ENCODE measurements at places on chromosomes 2 and 18. TPM values are rescaled to one million over a fixed set of nuclear protein-coding genes. Genes with fewer than 3 reads are reported as not detected.

DNA sequence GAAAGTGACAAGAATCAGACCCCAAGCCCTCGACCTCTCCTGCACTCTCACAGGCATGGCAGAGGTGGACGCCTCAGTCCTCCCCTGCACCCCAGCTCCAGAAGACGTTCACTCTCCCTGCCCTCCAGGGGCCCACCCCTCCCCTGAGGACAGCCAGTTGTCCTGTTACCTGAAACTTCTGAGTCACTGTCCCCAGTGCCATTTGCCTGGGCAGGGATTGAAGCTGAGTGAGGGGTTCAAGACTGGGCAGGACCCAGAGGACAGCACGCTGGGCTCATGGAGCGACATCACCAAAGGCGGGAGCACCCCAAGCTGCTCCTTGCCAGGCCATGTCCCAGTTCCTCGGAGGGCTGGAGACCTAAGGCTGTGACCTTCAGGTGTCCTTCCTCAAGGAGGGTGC is 34.2 kb upstream of the COL6A3 start:
- H3K4me1 ChIP-seq = peaks cover 2% of the 10 kb centered on the region
- no peak overlapping the region for H3K4me3 ChIP-seq
- DNase-seq = no peak

DNA sequence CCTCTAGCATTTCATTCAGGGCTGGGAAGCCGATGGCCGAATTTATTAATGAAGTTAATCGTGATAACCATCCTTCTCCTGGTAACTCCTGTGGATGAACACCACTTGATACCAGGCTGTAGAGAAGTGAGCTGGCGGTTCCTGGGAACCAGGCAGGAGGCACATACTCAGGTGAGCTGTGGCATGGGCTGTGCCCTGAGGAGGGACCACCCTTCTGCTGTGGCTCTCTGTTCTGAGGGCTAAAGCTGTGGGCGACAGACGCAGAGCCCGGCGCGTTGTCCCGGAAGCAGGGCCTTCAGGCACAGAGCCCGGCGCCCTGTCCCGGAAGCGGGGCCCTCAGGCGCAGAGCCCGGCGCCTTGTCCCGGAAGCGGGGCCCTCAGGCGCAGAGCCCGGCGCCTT is 462.3 kb upstream of the SALL3 start:
- H3K27me3 ChIP-seq = no peaks in the 10 kb centered on the region
- DNase-seq = no peak
- no peak overlapping the region for H3K4me3 ChIP-seq
- H3K36me3 ChIP-seq = no peaks in the 10 kb centered on the region
- no peaks in the 10 kb centered on the region for H3K4me1 ChIP-seq
- H3K27ac ChIP-seq = no peak overlapping the region

GRCh38 chr2:171316755-171317337 is 116.9 kb downstream of the METTL8 start:
- H3K27me3 ChIP-seq = no peaks in the 10 kb centered on the region
- no peak for DNase-seq
- H3K4me3 ChIP-seq = no peak overlapping the region
- H3K4me1 ChIP-seq = peaks cover 19% of the 10 kb centered on the region

- no peak for DNase-seq
- H3K27ac ChIP-seq = no peak overlapping the region
- H3K4me3 ChIP-seq = no peak overlapping the region
- H3K4me1 ChIP-seq = peaks cover 5% of the 10 kb centered on the region
- H3K36me3 ChIP-seq = no peaks in the 10 kb centered on the region
Measured at GRCh38 chr2:236633219-236633570, 63.6 kb downstream of the ACKR3 start.

GAREM2 gene
- 4.9 TPM for total RNA-seq

- H3K36me3 ChIP-seq = peaks cover 44% of the 10 kb centered on the region
- no peak for DNase-seq
- H3K4me1 ChIP-seq = peaks cover 17% of the 10 kb centered on the region
- peak overlapping the region; percentile 40 for H3K4me3 ChIP-seq
- no peaks in the 10 kb centered on the region for H3K27me3 ChIP-seq
- H3K27ac ChIP-seq = no peak overlapping the region
Measured at GRCh38 chr2:223896833-223897311, 48.3 kb downstream of the WDFY1 start.

DNA sequence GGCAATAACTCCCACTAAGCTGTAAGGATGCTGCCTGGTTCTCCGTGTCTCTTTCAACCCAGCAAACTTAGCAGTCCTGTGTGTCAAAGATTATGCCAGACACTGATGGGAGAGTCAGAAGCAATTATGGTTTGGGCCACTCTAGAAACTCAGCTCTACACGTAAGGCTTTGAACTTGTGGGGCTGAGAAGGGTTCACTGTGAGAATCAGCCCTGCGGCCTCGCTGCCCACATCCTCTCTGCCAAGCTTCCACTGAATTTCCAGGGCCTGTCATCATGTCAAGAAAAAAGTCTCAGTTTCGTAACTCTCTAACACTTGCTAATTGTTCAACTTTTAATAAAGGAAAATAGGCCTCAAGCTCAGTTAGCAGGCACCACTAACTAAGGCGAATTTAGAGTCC is 308.8 kb upstream of the LYPD1 start:
- no peak for DNase-seq
- no peak overlapping the region for H3K27ac ChIP-seq
- no peaks in the 10 kb centered on the region for H3K27me3 ChIP-seq
- no peaks in the 10 kb centered on the region for H3K36me3 ChIP-seq
- peaks cover 1% of the 10 kb centered on the region for H3K4me1 ChIP-seq

DNA sequence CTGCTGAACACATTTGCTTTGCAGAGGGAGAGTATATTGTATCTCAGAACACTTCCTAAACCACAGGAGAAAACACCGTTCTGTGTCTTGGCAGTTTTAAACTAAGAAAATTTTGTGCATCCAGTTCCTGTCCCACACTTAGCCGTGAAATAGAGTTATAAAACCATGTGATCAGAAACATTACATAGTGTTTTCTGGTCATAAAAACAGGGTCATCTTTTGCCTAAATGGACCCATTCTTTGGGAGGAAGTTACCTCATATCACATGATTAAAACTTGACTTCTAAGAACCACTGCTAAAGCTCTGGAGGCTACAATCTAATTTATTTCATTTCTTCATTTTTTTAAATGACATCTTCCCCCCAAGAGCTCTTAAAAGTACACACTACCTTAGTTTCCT is 138.7 kb downstream of the PAX3 start:
- no peaks in the 10 kb centered on the region for H3K27me3 ChIP-seq
- H3K4me3 ChIP-seq = no peak overlapping the region
- H3K36me3 ChIP-seq = no peaks in the 10 kb centered on the region
- no peak overlapping the region for H3K27ac ChIP-seq
- DNase-seq = no peak
- H3K4me1 ChIP-seq = no peaks in the 10 kb centered on the region

GRCh38 chr2:187900021-187900420 is 345.8 kb upstream of the TFPI start:
- no peak overlapping the region for H3K27ac ChIP-seq
- H3K4me1 ChIP-seq = no peaks in the 10 kb centered on the region
- no peaks in the 10 kb centered on the region for H3K36me3 ChIP-seq
- no peak overlapping the region for H3K4me3 ChIP-seq

ZEB2 gene
- total RNA-seq = 17.8 TPM

IAH1 gene
- 73.6 TPM for total RNA-seq

FEV gene
- total RNA-seq = not detected

MAT2A gene
- total RNA-seq = 218 TPM

DNA sequence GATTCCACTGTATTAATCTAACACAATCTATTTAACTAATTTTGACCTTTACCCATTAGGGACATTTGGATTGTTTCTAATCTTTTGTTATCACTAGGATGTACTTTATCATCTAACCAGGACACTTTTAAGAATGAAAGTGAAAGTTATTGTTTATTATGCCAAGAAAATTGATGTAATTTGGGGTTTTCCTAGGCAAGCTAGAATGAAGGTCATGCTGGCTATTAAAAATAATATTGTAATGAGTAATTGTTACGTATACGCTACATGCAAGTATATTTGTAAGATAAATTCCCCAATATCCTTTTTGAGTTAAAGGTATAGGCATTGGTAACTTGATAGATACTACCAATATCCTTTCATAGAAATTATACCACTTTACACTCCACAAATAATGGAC is 74.6 kb downstream of the COL5A2 start:
- no peaks in the 10 kb centered on the region for H3K36me3 ChIP-seq
- no peaks in the 10 kb centered on the region for H3K27me3 ChIP-seq
- no peak for DNase-seq
- no peak overlapping the region for H3K27ac ChIP-seq
- H3K4me1 ChIP-seq = peaks cover 4% of the 10 kb centered on the region

PHLPP1 gene
- total RNA-seq = 6.1 TPM

GRCh38 chr2:1886405-1886992 is 142.2 kb upstream of the PXDN start:
- peak; percentile 46 for DNase-seq
- no peaks in the 10 kb centered on the region for H3K4me1 ChIP-seq
- no peak overlapping the region for H3K27ac ChIP-seq
- H3K27me3 ChIP-seq = peaks cover 13% of the 10 kb centered on the region

DNA sequence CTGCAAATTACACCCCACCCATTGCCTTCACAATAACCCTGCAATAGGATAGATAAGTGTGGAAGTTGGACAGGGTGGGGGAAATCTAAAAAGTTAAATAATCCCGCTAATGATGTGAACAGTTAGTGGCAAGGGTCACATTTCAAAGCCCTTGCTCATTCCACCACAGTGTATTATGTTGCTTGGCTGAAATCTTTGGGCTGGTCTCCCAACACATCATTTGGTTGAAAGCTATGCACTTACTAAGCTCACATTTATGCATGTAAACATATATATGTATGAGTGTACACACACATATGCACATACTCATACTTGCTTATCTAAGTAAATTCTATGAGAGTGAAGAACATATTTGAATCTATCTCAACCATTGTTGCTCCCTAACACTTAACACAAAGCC is 197.8 kb downstream of the RDH14 start:
- DNase-seq = no peak
- H3K4me3 ChIP-seq = no peak overlapping the region
- no peaks in the 10 kb centered on the region for H3K36me3 ChIP-seq
- H3K27ac ChIP-seq = no peak overlapping the region

MYO7B gene
- 4.7 TPM for total RNA-seq

ARHGEF4 gene
- 3.7 TPM for total RNA-seq
